Anterior cingulate cortex (tissue), 58 donors: ENCODE measurements at places on chromosomes 7 and 10.

- DNase-seq, result no peak
Measured at GRCh38 chr10:24912215-24912614, 40.2 kb downstream of the PRTFDC1 start.

DNA sequence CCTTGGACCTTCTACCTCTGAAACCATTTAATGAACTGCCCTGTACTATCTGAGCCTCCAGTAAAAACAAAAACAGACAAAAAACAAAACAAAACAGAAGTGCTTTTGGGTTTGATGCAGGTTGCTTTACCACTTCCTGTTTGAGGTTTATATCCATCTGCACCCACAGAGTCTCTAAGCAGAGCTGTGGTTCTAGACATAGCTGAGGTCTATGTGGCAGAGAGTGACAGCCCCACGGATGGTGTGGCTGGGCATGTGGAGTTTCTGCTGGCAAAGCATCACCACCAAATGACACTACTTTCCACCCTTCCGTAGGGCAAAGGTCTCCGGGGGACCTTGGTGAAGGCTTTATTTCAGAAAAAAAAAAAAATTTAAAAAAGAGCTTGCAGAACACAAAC is 754.2 kb downstream of the GRID1 start:
- DNase-seq, result no peak

DNA sequence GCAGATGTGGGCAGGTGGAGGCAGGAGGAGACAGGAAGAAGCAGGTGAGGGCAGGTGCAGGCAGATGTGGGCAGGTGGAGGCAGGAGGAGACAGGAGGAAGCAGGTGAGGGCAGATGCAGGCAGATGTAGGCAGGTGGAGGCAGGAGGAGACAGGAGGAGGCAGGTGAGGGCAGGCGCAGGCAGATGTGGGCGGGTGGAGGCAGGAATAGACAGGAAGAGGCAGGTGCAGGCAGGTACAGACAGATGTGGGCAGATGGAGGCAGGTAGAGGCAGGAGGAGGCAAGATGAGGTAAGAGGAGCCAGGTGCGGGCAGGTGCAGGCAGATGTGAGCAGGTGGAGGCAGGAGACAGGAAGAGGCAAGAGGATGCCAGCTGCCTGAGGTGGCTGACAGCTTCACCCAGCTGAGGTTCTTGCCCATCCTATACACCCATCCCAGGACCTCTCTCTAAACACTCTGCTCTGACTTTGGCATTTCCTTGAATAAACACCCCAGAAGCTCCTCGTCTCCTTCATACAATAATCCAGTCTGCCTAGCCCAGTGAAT is 33.0 kb downstream of the PTPRE start:
- no peak for DNase-seq

DNA sequence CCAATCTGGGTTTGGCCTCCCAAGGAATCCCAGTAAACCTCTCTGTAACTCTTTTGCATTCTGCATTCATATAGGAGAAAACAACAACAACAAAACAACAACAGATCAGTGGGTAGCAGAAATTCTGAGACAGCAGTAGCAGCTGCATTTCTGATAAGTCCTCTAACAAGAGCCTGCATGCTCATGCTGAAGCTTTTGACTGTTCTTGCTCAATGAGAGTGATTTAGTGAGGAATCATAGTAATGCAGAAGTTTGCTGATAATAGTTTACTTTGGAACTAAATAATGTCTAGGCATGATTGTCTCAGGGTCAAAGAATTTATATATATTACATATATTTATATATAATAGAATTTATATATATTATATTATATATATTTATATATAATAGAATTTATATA is 35.2 kb downstream of the BMPER start:
- no peak for DNase-seq

DNA sequence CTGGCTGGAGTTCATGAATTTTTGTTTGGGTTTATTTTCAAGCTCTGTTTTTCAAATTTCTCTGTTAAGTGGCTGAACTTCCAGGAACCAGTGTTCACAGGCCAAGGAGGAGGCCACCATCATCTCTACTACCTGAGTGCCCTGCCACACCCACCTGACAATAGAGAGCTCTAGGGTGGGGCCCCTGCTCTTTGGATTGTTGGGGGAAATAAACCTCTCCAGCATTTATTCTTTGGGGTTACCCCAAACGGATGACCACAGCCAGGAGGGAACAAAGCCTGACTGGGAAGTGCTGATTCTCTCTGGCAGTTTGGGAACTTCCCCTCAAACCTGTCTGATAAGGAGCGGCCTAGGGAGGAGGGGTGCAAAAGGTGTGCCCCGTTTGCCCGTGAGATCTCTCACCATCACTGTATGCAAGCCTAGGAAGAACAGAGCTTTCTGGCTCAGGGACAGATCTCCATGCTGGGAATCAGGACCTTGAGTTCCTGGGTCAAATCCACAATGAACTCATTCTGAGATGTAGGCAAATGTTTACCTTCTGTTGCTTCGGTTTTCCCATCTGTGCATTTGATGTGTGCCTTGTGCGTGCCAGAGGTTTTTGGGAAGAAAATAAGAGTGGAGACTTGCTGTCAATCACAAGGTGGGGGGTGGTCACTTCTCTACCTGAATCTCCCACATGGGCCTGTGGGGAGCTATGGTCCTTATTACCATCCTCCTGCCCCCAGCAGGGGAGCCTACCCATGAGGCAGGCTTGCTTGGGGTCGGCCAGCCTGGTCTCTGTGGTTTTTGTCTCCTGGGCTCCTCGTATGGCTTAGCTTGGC is 27.7 kb upstream of the PDCD4 start:
- no peak for DNase-seq

DNA sequence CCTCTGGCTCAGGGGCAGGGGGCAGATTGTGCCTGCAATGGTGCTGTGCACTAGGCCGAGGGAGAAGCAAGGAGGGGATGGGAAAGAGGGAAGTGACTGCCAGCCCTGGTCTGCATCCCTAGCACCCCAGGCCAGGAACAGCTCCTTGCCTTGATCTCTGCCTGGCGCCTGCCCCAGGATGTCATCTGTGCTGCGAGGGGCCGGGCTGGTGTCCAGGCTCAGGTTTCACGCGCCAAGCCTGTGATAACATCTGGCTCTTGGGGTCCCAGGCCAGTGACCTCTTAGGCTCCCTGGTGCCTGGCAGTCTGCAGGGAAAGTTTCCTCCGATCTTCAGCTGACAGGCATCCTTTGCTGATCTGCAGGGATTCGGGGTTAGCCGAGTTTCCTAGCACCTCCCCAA is 193.5 kb upstream of the GPR26 start:
- no peak for DNase-seq

DNA sequence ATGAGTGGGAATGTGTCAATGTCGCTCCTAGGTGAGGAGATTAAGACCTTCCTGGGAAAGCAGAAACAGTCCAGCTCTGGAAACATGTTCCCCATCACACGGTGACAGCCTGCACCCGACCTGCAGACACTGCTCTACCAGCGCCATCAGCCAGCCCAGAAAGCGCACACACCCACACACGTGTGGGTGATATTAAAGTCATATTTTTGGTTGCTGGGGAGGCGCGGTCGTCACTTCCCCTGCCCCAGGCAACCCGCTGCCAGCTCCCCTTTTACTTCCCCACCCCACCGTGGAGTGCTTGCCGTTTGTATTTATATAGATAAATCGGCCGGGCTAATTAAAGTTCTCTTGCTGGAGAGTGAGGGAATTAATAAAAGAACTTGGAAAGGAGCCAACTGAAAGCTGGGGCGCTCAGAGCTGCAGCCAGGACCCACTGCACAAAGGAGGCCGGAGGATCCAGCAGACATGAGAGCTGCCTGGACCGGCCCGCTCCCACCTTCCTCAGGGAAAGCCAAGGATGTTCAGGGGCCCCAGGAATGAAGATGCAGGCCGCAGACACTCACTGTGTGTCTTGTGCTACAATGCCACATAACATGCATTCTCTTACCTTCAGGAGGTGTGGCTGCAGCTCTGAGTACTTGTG is 145.2 kb upstream of the UNC5B start:
- DNase-seq, result no peak
